Bronchus fibroblast of lung (primary cell): ENCODE measurements at places on chromosomes 4 and X. TPM values are rescaled to one million over a fixed set of nuclear protein-coding genes. Genes with fewer than 3 reads are reported as not detected.

PLAC8 gene
- total RNA-seq: 0.34 and 0.89 TPM in 2 replicates

TMEM154 gene
- 5.5 and 6.2 TPM in 2 replicates for total RNA-seq

SHOX gene
- total RNA-seq: not detected in 2 replicates

AFM gene
- not detected in 2 replicates for total RNA-seq

SFRP2 gene
- 1.2 and 3.2 TPM in 2 replicates for total RNA-seq

ARL9 gene
- 1.0 and 1.5 TPM in 2 replicates for total RNA-seq

AMBN gene
- not detected in 2 replicates for total RNA-seq

PPM1K gene
- 5.5 and 8.2 TPM in 2 replicates for total RNA-seq

TASL gene
- total RNA-seq: not detected in 2 replicates

HMX1 gene
- total RNA-seq: not detected in 2 replicates

DUX4 gene
- not detected in 2 replicates for total RNA-seq

HS6ST2 gene
- 0.59 and 1.5 TPM in 2 replicates for total RNA-seq

SSX4B gene
- not detected in 2 replicates for total RNA-seq

PSMD10 gene
- 51.0 and 55.0 TPM in 2 replicates for total RNA-seq

STARD8 gene
- total RNA-seq: 2.4 and 2.7 TPM in 2 replicates

COX18 gene
- total RNA-seq: 24.8 and 29.3 TPM in 2 replicates

SOX3 gene
- 0.15 and 0.67 TPM in 2 replicates for total RNA-seq

PDCL2 gene
- not detected in 2 replicates for total RNA-seq

CT45A1 gene
- not detected in 2 replicates for total RNA-seq

USP9X gene
- total RNA-seq: 26.6 and 27.9 TPM in 2 replicates

TCP11X2 gene
- total RNA-seq: not detected in 2 replicates

SSX3 gene
- total RNA-seq: not detected in 2 replicates

EPGN gene
- total RNA-seq: not detected in 2 replicates

FGF16 gene
- total RNA-seq: 0.15 TPM in 1 of 2 replicates, not detected in the other

CLNK gene
- not detected in 2 replicates for total RNA-seq

APLN gene
- 0.30 and 0.34 TPM in 2 replicates for total RNA-seq

ITM2A gene
- under 0.01 and 0.50 TPM in 2 replicates for total RNA-seq

SERPINA7 gene
- not detected in 2 replicates for total RNA-seq

TRIML2 gene
- total RNA-seq: not detected in 2 replicates
